ENCODE measurements at places on chromosomes 11 and 22.

DNA sequence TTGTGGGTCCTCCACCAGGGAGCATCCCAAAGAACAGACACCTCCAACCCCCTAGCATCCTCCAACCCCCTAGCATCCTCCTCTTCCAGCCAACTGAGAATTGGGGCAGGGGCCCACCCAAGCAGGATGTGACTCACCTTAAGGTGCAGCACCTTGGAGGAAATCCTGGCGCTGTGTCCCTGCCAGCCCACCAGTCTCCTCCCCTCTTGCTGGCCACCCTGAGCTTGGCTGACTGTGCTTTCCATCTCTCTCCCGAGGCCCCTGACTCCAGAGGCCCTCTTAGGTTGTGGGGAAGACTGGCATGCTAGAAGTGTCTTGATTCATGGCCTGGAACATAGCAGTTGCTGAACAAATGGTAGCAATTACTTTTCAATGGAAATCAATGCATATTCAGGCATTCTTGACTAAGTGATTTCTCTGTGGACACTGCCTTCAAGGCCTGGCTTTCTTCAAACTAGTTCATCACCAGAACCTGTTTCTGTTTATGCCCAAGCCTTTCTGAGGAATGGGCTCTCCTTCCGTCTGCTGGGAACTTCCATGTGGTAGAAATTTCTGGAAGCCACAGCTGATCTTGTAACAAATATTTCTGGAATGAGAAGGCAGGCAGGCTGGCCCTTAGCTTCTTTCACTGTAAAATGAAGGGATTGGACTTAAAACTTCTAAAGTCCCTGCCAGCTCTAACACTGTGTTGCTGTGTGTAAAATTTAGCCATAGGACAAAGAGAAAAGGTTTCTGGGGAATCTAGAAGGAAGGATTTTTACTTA lies 60.5 kb downstream of the CEP164 start:
- DNase-seq, result peak; percentile 73

- no peak for DNase-seq
These were observed 1.9 kb downstream of the ELMOD1 start for GRCh38 chr11:107592813-107593212.

DNA sequence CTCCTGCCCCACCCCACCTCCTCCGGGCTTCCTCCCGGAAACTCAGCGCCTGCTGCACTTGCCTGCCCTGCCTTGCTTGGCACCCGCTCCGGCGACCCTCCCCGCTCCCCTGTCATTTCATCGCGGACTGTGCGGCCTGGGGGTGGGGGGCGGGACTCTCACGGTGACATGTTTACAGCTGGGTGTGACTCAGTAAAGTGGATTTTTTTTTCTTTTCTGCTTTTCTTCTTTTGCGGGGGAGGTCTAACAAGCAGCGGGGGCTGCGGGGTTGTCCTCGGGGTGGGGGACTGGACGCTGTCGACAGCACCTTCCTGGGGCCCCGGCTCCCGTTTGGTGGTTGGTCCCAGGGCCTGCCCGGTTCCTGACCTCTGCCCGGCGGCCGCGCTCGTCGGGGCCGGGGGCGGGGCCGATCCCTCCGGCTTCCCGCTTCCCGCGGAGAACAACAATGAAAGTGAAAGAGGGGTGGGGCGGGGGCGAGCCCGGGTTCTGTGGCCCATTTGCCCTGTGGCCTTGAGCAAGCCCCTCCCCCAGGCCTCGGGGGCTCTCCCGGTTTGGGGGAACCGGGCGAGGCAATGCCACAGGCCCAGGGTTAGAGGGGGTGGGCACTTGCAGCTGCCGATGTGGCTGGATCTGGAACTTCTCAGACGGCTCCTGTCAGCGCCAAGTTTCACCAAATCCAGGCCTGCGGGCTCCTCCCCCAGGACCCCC lies 975 bp upstream of the MDK start:
- DNase-seq, result no peak

DNA sequence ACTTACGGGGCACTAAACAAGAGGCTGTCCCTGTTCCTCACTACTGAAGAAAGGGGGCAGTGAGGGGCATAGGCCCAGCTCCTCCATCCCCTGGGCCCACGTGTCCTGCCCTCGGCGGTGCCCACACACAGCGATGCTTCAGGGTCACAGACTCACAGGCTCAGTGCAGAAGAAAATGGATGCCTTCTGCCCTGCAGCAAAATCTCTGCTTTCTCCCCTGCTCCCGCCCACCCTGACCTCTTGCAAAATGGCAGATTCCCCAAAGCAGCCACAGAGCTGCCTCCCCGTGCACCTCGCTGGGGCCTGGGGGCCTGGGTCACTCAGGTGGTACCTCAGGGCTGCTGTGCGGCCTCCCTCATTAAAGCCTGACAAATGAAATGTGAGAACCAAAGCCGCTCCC lies 204.0 kb downstream of the DSCAML1 start:
- no peak for DNase-seq

DNA sequence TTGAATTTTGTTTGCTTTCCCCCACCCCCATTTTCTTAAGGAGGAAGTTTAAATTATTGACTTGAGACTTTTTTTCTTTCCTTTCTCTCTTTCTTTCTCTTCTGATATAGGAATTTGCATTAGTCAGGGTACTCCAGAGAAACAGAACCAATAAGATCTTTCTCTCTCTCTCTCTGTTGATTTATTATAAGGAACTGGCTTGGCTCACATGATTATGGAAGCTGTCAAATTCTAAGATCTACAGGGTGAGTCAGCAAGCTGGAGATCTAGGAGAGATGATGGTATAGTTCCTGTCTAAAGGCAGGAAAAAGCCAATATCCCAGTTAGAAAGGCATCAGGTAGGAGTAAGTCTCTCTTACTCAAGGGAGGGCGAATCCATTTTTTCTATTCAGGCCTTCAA lies 64.0 kb downstream of the CCDC81 start:
- DNase-seq, result no peak

DNA sequence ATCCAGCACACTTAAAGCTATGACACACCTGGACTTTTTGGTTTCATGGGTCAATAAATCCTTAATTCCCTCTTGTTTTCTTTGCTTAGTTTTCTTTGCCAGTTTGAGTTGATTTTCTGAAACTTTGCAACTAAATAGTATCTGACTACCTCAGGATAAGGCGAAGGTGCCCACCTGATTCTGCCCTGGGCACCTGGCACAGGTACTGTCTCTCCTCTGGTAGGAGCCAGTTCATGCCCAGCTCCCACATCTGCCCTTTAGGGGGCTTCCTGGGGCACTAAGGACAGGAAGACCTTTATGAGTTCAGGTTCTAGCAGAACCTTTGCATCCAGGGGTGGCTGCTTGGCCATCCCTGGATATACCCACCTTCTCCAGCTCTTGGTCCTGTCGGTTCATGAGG lies 19.6 kb upstream of the KCNJ11 start:
- DNase-seq, result no peak

GRCh38 chr11:6385046-6385777 lies 5.1 kb upstream of the SMPD1 start:
- no peak for DNase-seq

GRCh38 chr22:49380095-49380827 lies 447.4 kb downstream of the BRD1 start:
- DNase-seq, result no peak

GRCh38 chr11:1461826-1462697 lies 24.5 kb downstream of the MOB2 start:
- no peak for DNase-seq

DNA sequence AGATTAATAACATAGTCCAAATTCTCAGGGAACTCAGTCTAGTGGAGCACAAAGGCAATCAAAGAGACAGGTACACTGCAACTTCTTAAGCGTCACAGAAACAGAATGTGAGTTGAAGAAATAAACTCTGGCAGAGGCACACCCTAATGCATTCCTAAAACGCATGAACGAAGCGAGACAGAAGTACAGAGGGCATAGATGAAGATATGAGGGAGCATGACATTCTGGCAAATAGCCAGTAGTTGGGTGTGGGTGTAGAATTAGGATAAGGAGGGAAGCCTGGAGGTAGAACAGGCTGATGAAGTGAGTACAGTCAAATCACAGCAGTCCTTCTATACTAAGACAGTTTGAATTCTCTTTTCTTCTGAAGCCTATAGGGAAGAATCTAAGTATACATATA lies 838.7 kb upstream of the API5 start:
- DNase-seq, result no peak

DNA sequence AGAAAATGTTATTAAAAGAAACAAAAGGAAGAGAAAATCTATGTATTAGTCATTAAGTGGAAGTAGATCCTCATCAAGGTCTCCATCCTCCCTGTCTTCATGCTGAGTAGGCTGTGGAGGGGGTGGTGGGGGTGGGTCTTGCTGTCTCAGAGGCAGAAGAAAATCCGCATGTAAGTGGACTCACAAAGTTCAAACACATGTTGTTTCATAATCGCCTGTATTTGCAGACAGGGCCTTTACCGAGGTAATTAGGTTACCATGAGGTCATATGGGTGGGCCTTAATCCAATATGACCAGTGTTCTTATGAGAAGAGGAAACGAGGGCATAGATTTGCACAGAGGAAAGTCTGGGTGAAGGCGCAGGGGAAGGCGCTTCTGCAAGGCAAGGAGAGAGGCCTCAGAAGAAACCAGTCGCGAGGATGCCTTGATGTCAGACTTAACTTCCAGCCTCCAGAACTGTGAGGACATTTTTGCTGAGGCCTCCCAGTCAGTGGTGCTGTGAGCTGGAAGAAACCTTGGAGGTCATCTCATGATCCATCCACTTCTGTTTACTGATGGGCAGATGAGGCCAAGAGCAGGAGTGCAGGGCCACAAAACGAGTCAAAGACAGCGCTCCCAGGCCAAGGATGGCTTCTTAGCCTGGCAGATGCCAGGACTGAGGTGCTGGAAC lies 49.3 kb upstream of the THY1 start:
- DNase-seq, result no peak

DNA sequence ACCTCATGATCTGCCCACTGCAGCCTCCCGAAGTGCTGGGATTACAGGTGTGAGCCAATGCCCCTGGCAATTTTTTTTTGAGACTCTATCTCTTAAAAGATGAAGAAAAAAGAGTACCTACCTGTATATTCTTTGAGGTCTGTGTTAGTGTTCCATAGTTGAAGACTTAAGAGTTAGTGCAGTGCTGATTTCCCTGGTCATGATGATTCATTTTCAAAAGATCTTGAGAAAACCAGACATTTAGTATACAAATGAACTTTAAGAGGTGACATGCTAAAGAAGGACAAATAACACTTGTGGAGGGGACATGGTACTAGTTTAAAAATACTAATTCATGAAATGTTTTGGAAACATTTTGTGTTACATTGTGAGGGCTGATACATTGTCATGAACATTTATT lies 17.7 kb downstream of the CBL start:
- no peak for DNase-seq

DNA sequence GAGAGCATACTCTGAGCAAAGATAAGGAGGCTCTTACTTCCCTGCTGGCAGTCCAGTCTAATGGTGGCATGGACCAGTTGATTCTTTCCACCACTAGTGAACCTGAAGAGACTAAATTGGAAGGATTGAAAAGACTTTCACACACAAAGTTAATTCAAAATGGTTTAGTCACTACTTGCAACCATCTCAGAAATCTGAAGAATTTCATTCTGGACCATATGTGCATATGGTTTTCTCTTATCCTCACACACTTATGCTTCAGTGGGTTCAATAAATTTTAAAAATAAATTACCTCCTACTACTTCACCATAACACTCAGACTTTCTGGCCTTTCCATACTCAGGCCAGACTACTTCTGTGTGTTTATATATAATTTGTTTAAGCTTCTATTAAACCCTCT lies 44.7 kb downstream of the CADM1 start:
- peak; percentile 69 for DNase-seq

DNA sequence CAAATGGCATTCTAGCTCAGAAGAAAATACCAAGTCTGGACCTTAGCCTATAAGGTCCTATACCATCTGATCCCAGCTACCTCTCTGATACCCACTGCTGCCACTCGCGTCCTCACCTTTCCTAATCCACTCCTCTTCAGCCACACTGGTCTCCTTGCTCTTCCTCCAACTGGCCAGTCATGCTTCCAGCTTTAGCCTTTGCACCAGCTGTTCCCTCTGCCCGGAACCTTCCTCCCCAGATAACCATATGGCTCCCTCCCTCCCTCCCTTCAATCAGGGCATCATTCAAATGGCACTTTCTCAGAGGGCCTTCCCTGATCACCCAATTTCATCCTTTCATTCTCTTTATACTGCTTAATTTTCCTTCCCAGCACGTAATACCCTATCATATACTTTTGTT lies 67.9 kb downstream of the KCNC1 start:
- no peak for DNase-seq

DNA sequence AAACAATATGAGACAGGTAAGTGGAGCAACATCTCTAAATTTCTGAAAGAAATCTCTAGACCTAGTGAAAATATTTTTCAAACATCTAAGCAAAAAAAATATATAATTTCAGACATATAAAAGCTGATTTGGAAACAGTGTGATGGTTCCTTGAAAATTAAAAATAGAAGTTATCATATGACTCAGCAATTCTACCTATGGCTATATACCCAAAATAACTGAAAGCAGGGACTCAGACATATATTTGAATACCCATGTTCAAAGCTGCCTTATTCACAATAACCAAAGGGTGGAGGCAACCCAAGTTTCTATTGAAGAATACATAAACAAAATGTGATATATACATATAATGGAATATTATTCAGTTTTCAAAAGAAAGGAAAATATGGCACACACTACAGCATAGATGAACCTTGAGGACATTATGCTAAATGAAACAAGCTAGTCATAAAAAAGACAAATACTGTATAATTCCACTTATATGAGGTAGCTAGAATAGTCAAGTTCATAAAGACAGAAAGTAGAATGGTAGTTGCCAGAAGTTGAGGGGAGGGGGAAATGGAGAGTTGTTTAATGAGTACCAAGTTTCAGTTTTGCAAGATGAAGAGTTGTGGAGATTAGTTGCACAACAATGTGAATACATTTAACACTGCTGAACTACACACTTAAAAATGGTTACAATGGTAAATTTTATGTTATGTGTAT lies 300.4 kb downstream of the TTC28 start:
- DNase-seq, result no peak

GRCh38 chr11:34603129-34604001 lies 17.5 kb upstream of the EHF start:
- DNase-seq, result no peak

DNA sequence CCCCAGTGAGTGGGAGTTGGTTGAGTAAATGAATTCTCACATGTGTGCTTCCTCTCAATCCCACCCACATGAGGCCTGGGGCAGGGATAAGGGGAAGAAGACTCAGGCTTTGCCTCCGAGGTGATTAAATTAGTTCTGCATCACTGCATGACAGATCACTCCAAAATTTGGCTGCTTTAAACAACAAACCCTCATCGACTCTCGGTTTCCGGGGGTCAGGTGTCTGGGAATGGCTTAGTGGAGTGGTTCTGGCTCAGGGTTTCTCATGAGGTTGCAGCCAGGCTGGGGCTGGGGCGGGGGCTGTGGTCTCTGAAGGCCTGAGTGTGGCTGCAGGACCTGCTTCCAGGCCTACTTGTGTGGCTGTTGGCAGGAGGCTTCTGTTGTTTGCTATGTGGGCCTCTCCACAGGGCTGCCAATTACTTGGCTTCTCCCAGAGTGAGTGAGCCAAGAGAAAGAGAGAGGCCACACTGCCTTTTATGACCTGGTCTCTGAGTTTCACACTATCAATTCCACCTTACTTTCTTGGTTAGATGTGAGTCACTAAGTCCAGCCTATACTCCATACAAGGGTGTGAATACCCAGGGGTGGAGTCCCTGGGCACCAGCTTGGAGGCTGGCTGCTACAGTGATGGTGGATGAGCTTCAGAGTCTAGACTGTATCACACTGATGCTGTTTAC lies 15.9 kb downstream of the MOGAT2 start:
- DNase-seq, result no peak
